ENCODE measurements at places on chromosomes 7 and 10. TPM values are rescaled to one million over a fixed set of nuclear protein-coding genes. Genes with fewer than 3 reads are reported as not detected.

Gene ATOH7
- polyA plus RNA-seq, result not detected

Gene KCNMA1
- 58.8 TPM for polyA plus RNA-seq

Gene PLXDC2
- polyA plus RNA-seq, result 8.9 TPM

Gene RSPH10B2
- polyA plus RNA-seq, result not detected

Gene HDAC9
- polyA plus RNA-seq, result 2.1 TPM

Gene SLC13A1
- polyA plus RNA-seq, result not detected

Gene LRRC18
- polyA plus RNA-seq, result not detected

Gene PTPRE
- polyA plus RNA-seq, result 0.04 TPM

Gene C10orf62
- not detected for polyA plus RNA-seq

Gene HMX2
- polyA plus RNA-seq, result not detected

Gene RPA3
- 22.9 TPM for polyA plus RNA-seq

Gene TMEM254
- 34.4 TPM for polyA plus RNA-seq

Gene STAG3
- polyA plus RNA-seq, result 0.15 TPM

Gene VSTM2A
- polyA plus RNA-seq, result not detected

Gene GDF10
- polyA plus RNA-seq, result 0.09 TPM

Gene CYP3A4
- polyA plus RNA-seq, result not detected

Gene SPRN
- polyA plus RNA-seq, result 1.2 TPM

Gene SLC26A5
- not detected for polyA plus RNA-seq

Gene GIMAP7
- not detected for polyA plus RNA-seq

Gene OR6B1
- not detected for polyA plus RNA-seq

Gene LLCFC1
- not detected for polyA plus RNA-seq

Gene SLC25A13
- 17.3 TPM for polyA plus RNA-seq

Gene CLDN4
- 0.16 TPM for polyA plus RNA-seq

Gene STX1A
- 12.9 TPM for polyA plus RNA-seq

Gene C10orf105
- 0.01 TPM for polyA plus RNA-seq

Gene MYH16
- not detected for polyA plus RNA-seq

Gene TRIM50
- polyA plus RNA-seq, result not detected

Gene PNLIP
- polyA plus RNA-seq, result not detected

Gene MYL10
- polyA plus RNA-seq, result not detected

Gene OR2A7
- polyA plus RNA-seq, result not detected

Gene EVX1
- not detected for polyA plus RNA-seq

Gene FBXL13
- polyA plus RNA-seq, result 0.95 TPM

Gene GPER1
- 1.8 TPM for polyA plus RNA-seq

Gene SLC26A4
- 0.11 TPM for polyA plus RNA-seq

Gene NUDT13
- 1.4 TPM for polyA plus RNA-seq

Gene NRG3
- polyA plus RNA-seq, result not detected

Gene DYNC1I1
- polyA plus RNA-seq, result 0.06 TPM
